Stimulated activated CD4-positive, alpha-beta T cell treated with anti-CD3 and anti-CD28 coated beads, TNF-alpha, amount 100 ng/mL, for 4 hours (primary cell): ENCODE measurements at places on chromosomes 12 and 14.

DNA sequence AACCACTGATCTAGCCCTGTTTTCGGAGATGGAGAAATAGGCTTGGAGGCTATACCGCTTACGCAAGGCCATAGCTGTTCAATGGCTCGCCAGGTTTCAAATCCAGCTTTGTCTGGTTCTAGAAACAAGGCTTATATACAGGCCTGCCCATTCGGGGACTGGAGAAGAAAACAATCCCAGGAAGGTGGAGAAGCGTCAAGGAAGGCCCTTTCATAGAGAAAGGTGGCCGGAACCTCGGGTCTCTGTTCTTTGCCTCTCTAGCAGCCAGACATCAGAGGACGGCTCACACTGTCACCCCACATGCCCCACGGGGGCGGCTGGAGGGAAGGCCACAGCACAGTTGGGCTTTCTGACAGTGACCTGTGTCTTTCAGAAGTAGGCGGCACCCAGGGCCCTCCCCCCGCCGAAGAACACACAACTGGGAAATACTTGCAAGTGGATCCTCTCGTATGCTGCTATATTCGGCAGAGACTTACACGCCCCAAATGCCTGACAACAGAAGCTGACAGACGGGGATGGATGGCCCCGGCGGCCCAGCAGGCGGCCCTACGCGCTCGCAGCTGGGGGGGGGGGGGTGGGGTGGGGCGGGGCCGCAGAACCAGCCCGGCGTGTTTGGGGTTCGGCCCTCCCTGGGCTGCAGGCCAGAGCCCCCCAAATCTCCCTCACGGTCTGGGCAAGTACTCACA, 4.5 kb upstream of the SETD1B start:
- DNase-seq: no peak

DNA sequence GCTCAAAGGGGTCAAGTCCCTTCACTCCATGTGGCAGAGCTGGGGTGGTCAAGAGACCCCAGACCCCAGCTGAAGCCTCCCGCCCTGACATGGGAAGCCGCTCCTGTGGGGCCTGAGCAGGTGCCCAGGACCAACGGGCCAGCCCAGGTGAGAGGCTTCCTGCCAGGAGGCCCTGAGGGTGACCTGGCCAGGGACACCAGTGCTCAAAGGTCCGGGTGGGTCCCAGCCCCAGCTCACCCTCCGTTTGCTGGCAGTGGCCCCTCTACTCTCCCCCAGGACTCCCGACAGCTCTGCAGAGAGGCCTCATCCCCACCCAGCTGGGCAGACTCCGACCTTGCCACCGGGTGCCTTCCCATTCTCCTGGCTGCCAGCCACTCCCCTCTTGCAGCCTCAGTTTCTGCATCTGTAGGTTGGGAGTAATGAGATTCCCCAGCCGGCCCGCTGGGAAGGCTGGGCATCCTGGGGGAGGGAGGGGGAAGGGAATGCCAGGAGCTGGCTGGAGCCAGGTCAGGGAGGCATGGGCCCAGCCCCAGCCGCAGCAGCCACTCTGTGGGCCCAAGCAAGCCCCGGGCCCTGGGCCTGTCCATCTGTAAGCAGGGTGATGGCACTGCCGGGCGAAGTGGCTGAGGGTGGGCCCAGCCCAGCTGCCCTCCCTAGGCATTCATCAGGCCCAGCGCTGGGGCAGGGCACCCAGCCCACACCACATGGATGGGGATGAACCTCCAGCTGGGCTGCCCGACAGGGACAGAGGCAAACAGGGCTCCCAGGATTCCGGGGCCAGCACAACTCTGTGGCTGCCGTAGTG, 10.3 kb upstream of the INF2 start:
- DNase-seq: no peak

GRCh38 chr14:91946622-91947474, 646 bp downstream of the FBLN5 start:
- no peak for DNase-seq

DNA sequence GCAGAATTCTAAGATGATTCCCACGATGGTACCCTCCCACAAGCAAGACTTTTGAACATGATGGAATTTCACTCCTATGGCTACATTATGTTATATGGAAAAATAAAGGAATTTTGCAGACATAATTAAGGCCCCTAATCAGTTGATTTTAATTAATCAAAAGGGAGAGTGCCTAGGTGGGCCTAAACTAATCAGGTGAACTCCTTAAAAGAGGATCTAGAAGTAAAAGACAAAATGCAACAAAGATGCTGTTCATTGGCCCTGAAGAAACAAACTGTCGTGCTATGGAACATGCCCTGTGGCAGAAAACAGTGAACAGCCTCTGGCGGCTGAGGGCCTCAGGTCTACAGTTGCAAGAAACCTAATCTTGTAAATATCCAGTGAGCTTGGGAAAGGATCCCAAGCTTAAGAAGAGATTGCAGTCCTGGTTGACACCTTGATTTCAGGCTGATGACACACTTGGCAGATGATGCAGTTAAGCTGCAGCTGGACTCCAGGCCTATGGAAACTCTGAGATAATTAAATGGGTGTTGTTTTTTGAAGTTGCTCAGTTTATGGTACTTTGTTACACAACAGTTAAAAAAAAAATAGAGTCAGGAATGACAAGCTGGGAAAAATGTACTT, 13.8 kb downstream of the TMCC3 start:
- no peak for DNase-seq

GRCh38 chr12:14890701-14891100, 5.0 kb upstream of the MGP start:
- DNase-seq: no peak

DNA sequence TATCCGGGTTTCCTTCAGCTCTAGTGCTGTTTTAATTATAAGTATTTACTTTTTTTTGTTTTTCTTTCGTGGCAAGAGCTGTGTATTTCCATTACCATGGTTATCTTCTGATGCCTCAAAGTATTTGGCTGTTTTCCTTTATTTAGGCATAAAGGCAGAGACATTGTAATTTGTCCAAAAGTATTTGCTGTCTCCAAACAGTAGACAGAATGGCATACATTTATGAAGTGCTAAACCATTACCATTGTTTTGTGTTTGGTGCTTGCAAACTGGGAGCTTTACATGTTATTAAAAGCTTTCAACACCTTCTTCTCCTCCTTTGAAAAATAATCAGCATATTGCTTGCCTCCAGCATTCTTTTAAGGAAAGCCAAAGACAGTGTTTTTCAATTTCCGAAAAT, 46.3 kb downstream of the FLRT2 start:
- DNase-seq: no peak

- no peak for DNase-seq
These were observed 213.1 kb upstream of the FLRT2 start for GRCh38 chr14:85316701-85317410.
